ENCODE measurements at places on chromosomes 6 and 20.
A peak's percentile ranks its signal among the peaks of the same experiment; 100 is the strongest.

- no peak for DNase-seq
Observed at GRCh38 chr6:4941782-4942672, 61.8 kb downstream of the RPP40 start.

DNA sequence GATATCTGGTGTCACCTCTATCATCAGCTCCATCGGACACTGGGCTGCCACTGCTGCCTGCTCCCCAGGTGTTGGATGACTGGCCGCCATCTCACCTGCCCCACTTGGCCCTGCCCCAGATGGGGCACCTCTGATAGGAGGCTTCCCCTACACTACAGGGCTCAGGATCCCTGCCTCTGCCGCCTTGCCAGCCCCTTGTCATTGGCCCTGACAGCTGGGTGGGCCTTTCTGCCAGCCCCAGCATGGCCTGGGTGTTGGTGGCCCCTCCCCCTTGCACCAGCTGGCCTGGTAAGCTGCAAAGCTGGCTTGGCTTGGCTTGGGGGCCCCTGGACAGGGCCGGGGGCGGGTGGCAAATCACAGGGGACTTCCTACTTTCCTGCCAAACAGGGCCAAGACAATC, 10.6 kb downstream of the PACSIN1 start:
- no peak for DNase-seq

- no peak for DNase-seq
Observed at GRCh38 chr6:11921751-11922150, 90.4 kb upstream of the HIVEP1 start.

GRCh38 chr6:5359417-5359816, 98.1 kb downstream of the FARS2 start:
- DNase-seq, result no peak

DNA sequence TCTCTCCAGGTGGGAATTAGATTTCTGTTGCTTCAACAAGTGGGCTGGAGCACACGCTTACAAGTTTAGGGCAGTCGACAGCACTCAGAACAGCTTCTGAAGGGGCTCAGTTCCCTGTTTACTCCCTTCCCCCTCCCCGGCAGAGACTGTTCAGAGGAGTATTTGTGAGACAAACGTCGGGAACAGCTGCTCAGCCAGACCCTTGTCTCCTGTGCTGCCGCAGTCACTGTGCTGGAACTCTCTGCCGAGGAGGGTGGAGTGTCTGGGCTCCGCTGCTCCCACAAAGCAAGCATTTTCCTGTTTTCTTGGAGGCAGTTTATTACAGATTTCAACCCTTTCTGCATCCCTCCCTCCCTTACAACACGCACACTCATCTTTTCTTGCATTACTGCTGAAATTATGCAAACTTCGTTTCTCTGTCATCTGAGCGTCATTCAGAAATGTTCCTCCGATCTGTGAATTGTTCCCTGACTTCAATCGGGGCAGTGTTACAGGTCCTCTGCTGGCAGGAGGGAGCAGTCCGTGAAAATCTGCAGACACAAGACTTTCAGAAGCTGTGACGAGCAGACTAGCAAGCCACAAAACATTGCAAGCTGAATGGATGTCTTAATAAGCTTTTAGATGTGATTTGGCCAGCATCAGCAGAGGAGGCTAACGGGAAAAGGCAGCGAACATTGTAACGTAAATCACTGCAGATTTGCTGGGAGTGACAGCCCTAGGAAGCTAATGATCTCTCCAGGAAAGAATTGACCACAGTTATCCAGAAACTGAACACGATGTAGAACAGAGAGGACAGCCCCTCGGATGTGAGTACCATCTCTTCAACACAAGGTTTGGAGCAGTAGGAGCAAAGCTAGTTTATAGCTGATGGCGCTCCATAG, 76.2 kb downstream of the LYRM2 start:
- no peak for DNase-seq

- no peak for DNase-seq
Observed at GRCh38 chr6:27312950-27313271, 838 bp upstream of the POM121L2 start.

GRCh38 chr6:146028851-146029572, at the start of gene GRM1:
GRM1 (plus strand) TSS chr6:146029062; CDS start chr6:146029518, 456 bp downstream.
- no peak for DNase-seq

DNA sequence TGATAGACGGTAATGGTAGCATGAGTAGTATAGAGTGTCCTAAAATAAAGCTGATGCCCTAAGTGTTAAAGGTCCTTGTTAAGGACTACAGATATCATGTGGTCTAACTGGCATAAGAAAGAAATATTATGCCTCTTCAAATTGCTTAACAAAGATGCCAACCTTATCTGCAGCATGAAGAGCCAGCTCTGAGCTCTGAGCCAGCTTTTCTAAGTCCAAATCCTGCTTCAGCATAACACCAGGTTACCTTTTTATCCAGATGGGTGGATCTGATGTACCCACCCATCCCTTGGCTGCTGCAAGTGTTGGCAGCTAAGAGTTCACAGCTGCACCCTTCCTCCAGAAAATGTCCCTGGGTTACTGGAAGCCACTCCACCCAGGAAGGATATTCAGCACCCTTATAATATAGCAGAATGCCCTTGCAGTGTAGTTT, 83.8 kb downstream of the TENT5A start:
- DNase-seq, result no peak

DNA sequence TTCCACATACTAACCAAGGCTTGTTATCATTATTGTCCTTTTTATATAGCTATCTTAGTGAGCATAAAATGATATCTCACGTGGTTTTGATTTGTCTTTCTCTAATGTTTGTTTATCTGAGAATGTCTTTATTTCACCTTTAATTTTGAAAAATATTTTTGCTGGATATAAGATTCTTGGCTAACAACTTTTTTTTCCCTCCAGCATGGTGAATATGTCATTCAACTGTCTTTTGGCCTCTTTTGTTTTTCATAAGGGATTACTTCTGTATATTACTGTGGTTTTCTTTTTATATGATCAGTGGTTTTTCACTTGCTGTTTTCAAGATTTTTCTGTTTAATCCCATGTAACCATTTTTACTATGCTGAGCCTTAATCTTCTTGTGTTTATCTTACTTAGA, 141.0 kb downstream of the GRM1 start:
- DNase-seq, result no peak

GRCh38 chr6:75167325-75167724, 38.5 kb downstream of the COL12A1 start:
- DNase-seq, result no peak

- no peak for DNase-seq
Observed at GRCh38 chr6:71126506-71126905, 162.1 kb upstream of the OGFRL1 start.

- DNase-seq, result no peak
Observed at GRCh38 chr6:139550361-139550760, 175.9 kb upstream of the CITED2 start.

- no peak for DNase-seq
Observed at GRCh38 chr6:17725083-17725482, 18.4 kb upstream of the NUP153 start.

- DNase-seq, result no peak
Observed at GRCh38 chr6:17712576-17712975, 5.9 kb upstream of the NUP153 start.

DNA sequence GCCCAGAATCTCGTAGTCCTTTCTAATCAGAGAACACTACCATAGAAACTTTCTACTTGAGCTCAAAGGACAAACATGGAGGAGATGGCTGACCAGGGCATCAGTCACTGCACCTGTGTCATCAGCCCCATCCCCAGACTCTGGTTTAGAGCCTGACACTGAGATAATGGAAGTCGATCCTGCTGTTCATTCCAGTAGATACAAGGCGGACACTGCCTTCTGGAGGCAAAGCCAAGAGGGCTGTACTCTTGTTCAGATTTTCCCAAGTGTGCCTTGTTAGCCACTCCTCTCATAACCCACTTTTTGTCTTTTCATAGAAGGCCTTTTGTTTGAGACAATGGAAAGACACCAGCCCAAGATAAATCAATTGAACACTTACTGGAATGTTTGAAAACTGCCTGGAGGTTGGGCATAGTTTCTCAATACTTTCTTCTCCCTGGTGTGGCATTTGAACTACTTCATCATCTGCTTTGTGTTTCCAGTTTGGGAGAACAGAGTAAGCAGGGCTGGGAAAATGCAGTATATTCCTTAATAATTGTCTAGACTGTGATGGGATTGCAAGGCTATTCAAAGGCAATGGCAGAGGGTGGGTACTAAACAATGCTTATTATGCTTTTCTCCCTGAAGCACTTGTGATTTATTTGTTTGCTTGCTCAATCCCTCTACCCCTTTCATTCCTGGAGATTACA, 99.7 kb downstream of the CLIC5 start:
- DNase-seq, result no peak

- DNase-seq, result peak; percentile 42
Observed at GRCh38 chr20:728256-728944, 39.9 kb downstream of the SLC52A3 start.

DNA sequence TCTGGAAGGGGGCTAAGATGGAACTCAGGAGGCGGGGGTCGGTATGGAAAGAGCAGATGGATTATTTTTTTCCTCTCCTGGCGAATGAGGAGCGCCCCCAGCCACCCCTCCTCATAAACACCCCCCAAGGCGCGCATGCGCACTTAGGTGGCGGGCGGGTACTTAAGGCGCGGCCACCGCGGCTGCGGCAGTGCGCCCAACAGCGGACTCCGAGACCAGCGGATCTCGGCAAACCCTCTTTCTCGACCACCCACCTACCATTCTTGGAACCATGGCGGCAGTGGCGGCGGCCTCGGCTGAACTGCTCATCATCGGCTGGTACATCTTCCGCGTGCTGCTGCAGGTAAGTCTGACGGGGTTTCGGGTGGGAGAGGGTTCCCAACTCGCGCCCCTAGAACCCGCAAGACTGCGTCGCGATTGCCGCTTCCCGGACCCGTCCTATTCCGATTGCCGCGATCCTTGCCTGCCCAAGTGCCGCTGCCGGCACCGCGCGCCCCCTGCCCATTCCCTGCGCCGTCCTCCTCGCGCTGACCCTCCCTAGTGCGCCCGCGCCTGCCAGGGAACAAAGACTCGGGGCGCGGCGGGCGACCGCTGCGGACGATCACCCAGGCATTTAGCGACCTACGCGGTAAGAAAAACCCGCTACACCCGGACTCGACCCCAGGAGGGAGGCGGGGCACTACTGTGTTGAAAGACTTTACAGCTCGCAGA, at the start of gene NNAT:
Gene NNAT, plus strand, starts transcription at position 190 of the 711 bp plus-strand sequence. Its CDS starts 82 bp downstream, at position 272.
- DNase-seq, result no peak

GRCh38 chr6:41546866-41547798, 951 bp downstream of the FOXP4 start:
- no peak for DNase-seq

DNA sequence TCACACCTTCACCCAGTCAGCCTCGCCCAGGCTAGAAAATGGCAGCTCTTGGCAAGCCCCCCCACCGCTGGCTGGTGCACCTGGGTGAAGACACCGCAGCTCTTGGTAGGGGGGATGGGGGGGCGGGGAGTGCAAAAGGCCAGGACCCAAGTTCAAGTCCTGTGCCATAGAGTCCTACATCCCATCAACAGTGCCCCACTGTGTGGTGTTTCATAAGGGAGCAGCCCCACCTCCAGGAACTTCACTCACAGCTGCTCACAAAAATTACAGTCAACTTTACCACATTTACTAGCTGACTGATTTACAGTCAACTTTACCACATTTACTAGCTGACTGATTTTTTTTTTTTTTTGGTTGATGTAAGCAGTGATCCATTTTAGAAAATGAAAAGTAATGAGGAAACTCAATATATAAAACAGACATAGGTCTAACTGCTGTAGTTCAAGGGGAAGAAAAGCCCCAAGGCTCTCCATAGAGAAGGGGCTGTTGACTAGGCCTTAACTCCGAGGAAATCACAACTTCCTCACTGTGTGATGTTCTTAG, 208.9 kb upstream of the SNX9 start:
- DNase-seq, result no peak

DNA sequence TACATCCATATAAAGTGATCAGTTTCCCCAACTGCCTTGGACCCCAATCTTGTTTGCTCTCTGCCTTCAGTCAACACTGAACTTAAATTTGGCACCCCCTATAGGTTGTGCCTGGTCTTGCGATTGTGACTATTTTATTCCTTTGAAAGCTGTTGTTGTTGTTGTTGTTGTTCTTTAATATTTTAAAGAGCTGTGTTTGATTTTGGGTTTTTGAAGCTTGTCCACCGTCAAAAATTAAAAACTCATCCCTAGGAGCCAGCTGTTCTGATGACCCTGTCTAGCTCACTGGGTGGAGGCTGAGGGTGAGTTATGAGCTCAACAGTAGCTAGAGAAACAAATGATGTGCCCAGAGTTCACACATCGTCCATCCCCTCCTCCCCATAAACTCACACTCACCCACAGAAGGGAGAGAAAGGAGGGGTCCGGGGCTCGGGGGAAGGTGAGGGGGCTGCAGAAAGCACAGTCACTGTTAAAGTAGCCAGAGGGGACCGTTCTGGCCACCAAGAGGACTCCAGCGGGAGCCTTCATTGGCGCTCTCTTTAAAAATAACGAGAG, 4.0 kb downstream of the SIM1 start:
- no peak for DNase-seq

DNA sequence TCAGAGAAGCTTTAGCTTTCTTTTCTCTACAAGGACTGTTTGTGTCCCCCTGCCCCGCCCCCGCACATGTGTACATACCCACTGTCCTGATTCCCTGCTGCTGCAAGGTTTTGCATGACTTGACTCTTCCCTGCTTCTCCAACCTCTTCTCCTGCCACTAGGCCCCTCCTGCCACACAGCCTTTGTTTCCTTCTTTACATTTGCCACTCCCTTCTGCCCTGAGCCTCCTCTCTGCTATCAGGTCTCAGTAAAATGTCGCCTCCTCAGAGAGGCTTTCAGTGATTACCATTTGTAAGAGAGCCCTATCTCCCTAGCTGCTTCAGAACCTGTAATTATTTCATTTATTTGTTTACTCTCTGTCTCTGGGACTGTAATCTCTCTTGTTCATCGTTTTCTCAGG, 56.4 kb upstream of the VSTM2L start:
- no peak for DNase-seq

DNA sequence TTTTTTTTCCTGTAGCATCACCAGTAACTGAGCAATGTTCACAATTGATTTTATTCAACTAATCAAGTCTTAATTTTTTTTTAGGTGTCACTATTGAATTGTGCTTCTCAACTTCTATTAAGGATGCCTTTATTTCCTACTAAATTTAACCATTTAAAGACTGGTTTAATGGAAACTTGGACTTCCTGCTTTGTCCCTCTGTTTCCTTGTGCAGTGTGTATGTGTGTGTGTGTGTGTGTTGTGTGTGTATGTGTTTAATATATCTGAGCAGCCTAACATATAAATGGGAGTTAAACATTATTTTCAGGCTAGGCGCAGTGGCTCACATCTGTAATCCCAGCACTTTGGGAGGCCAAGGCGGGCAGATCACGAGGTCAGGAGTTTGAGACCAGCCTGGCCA, 1.8 kb downstream of the SERPINB6 start:
- no peak for DNase-seq

GRCh38 chr6:115441651-115442050, 619.0 kb downstream of the FRK start:
- no peak for DNase-seq

GRCh38 chr6:165664559-165665383, 1.7 kb upstream of the PDE10A start:
- DNase-seq, result no peak
